Pancreas (tissue), 10 donors: ENCODE measurements at places on chromosomes 12 and 14. TPM values are rescaled to one million over a fixed set of nuclear protein-coding genes. Genes with fewer than 3 reads are reported as not detected.

DNA sequence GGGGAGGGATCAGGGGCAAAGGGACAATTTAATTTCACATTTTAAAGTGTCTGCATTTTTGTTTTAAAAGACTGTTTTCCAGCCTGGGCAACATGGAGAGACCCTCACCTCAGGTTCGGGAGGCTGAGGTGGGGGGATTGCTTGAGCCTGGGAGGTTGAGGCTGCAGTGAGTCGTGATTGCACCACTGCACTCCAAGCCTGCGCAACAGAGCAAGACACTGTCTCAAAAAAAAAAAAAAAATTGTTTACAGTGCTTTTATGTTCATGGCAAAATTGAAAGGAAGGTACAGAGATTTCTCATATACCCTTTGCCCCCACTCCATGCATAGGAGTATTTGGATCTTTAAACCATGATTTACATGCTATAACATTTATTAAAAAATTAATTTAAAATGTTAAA is 16.4 kb upstream of the HVCN1 start:
- H3K4me3 ChIP-seq = no peak overlapping the region
- H3K27me3 ChIP-seq = no peaks in the 10 kb centered on the region
- no peak for DNase-seq
- H3K4me1 ChIP-seq = no peaks in the 10 kb centered on the region
- H3K27ac ChIP-seq = no peak overlapping the region

Gene VWF
- total RNA-seq = 34.4 TPM

DNA sequence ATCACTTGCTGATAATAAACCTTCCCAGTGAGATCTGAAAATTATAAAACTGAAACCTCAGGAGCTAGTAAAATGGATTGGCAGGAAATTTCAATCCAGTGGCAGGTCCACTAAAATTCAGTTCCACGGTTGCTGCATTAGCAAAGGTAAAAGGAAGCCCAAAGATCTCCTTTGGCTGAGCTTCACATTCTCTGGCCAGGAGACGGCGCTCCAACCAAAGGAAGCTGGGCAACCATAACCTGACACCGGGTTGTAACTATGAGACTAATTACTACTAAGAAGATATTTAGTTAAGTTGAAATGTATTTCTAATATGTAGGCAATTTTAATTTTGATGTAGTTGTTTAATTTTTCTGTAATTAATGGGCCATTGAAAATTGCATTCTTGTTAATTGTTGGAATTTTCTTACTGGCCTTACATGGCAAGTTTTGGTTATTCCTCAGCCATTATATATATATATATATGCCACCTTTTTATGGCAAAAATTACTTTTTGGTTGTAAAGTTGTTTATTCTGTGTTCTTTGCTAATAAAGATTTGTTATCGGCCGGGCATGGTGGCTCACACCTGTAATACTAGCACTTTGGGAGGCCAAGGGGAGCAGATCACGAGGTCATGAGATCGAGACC is 17.0 kb downstream of the OR8S1 start:
- H3K4me1 ChIP-seq = no peaks in the 10 kb centered on the region
- H3K36me3 ChIP-seq = no peaks in the 10 kb centered on the region

Gene KLRC4
- not detected for total RNA-seq

DNA sequence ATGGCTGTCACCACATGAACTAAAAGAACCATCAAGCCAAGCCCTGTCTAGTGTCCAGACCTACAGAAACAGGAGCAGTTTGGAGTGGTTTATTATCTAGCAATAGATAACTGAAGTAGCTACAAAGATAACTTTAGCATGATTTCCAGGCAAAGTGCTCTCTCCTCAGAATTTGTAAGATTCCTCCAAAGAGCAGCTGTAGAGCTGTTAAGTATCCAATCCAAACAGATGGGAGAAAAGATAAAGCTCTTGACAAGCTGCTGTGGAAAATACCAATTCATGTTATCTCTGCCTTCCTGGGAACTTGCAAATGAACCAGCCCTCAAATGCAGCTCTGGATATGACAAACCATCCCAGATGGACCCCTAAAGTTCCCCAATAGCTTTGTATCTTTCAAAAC is 78.9 kb upstream of the RESF1 start:
- no peaks in the 10 kb centered on the region for H3K36me3 ChIP-seq
- no peak for DNase-seq
- H3K4me1 ChIP-seq = no peaks in the 10 kb centered on the region
- no peak overlapping the region for H3K4me3 ChIP-seq
- no peaks in the 10 kb centered on the region for H3K27me3 ChIP-seq
- H3K27ac ChIP-seq = no peak overlapping the region

- no peak overlapping the region for H3K4me3 ChIP-seq
- H3K27ac ChIP-seq = no peak overlapping the region
- H3K27me3 ChIP-seq = no peaks in the 10 kb centered on the region
- no peaks in the 10 kb centered on the region for H3K4me1 ChIP-seq
These were observed 200.6 kb downstream of the BCAT1 start for GRCh38 chr12:24748326-24748725.

DNA sequence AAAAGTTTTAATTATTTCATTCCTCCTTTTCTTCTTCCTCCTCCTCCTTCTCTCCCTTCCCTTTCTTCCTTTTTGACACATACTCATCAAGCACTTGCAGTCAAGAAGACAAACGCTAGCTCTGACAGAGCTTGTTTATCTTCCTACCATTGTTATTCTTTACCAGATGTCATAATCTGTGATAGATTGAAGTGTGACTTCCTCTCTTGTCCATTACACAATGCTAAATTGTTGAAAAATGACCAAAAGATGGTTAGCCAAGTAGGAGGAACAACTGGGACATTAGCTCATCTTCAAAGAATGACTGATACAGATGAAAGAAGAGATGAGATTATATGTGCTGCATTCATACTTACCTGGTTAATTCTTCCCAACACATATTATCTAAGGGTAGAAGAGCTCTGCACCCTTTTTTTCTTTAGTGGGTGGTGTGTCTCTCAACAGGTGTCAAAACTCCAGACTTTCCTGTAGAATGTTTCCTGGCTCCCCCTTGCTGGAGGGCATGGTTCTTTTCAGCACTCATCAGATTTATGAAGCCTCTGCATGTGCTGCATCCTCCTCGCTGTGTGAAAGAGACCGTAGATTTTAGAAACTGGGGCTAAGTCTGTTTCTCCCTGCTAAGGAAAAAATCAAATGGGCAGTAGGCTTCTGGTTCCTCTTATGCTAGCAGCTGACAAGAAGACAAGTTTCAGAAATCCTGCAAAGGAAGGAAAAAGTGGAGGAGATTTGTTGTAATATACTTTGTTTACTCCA is 147.1 kb downstream of the TMX1 start:
- no peaks in the 10 kb centered on the region for H3K36me3 ChIP-seq
- no peak for DNase-seq
- H3K27me3 ChIP-seq = no peaks in the 10 kb centered on the region
- no peak overlapping the region for H3K4me3 ChIP-seq
- H3K4me1 ChIP-seq = peaks cover 7% of the 10 kb centered on the region

Gene GLT1D1
- 0.19 TPM for total RNA-seq

- DNase-seq = peak; percentile 46
- no peak overlapping the region for H3K4me3 ChIP-seq
- no peaks in the 10 kb centered on the region for H3K36me3 ChIP-seq
- H3K4me1 ChIP-seq = peaks cover 37% of the 10 kb centered on the region
- peak overlapping the region; percentile 31 for H3K27ac ChIP-seq
These were observed 9.9 kb downstream of the LRRC74A start for GRCh38 chr14:76836029-76836630.

GRCh38 chr12:29025937-29026336 is 123.1 kb upstream of the FAR2 start:
- H3K4me1 ChIP-seq = no peaks in the 10 kb centered on the region
- H3K27me3 ChIP-seq = no peaks in the 10 kb centered on the region
- H3K4me3 ChIP-seq = no peak overlapping the region

GRCh38 chr12:50764286-50765094 is 589 bp downstream of the ATF1 start:
- DNase-seq = peak; percentile 45
- H3K36me3 ChIP-seq = no peaks in the 10 kb centered on the region
- H3K27me3 ChIP-seq = no peaks in the 10 kb centered on the region
- peak overlapping the region; percentile 96 for H3K27ac ChIP-seq
- H3K4me1 ChIP-seq = peaks cover 6% of the 10 kb centered on the region
